Naive thymus-derived CD4-positive, alpha-beta T cell (primary cell): ENCODE measurements at places on chromosomes 5 and 9. TPM values are rescaled to one million over a fixed set of nuclear protein-coding genes. Genes with fewer than 3 reads are reported as not detected.

Gene GABBR2
- total RNA-seq = not detected in 2 replicates

DNA sequence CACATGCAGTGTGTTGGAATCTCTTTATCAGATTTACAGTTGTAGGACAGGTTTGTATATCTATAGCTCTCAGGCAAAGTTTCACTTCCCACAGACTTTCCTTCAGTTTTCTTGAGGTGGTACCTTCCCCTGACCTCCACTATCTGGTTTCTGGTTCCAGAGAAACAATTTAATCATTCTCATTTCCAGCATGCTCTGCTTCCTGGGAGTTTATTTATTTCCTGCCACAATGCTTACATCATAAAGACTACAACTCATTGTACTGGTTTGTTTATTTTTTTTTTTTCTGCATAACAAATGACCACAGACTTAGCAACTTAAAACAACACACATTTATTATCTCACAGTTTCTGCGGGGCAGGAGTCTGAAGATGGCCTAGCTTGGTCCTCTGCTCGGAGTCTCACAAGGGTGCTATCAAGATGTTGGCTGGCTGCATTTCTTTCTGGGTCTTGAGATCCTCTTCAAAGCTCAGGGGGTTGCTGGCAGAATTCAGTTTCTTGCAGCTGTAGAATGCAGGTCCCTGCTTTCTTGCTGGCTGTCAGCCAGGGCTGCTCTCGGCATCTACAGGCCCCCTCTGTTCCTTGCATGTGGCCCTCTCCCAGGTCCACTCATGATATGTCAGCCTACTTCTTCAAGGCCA, 247.7 kb downstream of the ENC1 start:
- H3K4me1 ChIP-seq = no peaks in the 10 kb centered on the region
- DNase-seq = no peak
- H3K27me3 ChIP-seq = no peaks in the 10 kb centered on the region
- H3K36me3 ChIP-seq = no peaks in the 10 kb centered on the region

DNA sequence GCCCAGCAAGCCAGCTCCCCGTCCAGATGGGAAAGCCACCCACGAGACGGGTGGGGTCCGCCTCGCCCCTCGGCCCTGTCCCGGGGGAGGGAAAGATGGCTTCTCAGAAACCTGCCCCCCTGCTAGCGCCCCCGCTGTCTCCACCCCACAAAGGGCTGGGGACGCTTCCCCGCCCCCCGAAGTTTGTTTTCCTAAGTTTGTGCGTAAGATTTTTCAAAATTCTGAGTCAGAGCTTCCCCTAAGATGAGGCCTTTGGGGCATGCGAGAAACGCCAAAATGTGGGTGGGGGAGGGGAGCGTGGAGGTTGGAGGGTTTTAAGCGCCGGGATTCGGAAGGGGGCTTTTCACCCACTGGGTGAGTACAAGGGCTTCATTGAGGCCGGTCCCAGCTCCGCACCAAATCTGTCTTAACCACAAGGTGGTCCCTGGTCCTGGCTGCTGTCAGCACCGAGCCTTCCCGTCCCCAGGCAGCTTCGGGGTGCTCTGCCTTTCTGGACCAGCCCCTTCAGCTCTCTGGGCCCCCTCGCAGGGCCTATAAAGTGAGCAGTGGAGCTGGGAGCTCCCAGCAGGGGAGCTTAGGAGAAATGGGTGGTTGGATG, 32.3 kb downstream of the PRRX2 start:
- no peaks in the 10 kb centered on the region for H3K4me1 ChIP-seq
- no peak overlapping the region for H3K4me3 ChIP-seq
- no peak for DNase-seq
- no peak overlapping the region for H3K27ac ChIP-seq
- H3K27me3 ChIP-seq = no peaks in the 10 kb centered on the region
- no peaks in the 10 kb centered on the region for H3K36me3 ChIP-seq

DNA sequence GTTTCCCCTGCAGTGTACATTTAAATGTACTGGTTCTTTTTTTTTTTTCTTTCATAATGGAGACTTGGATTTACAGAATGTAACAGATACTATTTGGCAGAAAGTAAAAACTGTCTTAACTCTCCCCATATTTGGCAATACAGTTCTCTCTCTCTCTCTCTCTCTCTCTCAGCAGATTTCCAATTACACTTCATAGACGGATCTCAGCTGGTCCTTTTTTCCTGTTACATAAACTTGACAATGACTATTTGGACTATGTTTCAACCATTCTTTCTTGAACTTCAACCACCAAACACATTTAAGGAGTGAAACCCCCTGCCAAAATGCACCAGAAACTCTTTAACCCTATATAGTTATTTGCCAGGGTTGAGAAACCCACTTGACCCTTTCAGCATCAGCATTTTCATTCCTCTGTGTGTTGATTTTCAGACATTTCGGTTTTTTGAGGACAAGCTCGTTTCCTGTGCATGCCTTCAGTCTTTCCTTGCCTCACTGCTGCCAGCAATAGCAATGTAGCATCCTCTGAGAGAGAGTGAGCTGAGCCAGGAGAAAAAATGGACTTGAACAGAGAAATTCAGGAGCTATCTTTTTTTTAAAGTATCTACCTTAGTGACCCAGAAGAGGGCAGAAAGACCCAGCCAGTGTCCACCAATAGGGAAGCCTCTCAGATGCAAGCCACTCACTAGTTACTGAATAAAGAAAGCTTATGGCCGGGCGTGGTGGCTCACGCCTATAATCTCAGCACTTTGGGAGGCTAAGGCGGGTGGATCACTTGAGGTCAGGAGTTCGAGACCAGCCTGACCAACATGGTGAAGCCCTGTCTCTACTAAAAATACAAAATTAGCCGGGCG, 26.0 kb upstream of the GNA14 start:
- no peak for DNase-seq
- H3K27me3 ChIP-seq = no peaks in the 10 kb centered on the region
- no peaks in the 10 kb centered on the region for H3K4me1 ChIP-seq
- H3K36me3 ChIP-seq = no peaks in the 10 kb centered on the region

Gene BSPRY
- total RNA-seq = not detected

- no peak overlapping the region for H3K4me3 ChIP-seq
Measured at GRCh38 chr5:100584069-100584468, 48.9 kb downstream of the FAM174A start.

DNA sequence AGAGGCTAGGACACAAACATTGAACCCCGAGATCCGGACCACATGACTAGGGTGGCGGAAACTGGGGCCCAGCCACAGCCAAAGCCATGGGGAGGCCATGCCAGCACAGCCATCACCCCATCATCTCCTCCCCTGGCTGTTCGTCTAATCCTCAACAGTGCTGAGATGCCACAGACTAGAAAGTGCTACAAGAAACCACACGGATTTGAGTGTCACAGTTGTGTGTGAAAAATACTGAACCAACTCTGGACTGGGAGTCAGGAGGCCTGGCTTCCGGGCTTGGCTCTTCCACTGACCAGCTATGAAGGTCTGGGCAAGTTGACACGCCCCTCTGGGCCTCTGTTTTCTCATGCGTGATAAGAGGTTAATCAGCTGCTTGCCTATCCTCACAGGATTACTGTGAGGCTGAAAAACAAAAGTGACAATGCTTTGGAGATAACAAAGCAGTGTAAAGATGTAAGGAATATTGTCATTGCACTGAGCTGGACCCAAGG, 38.8 kb upstream of the SHB start:
- no peaks in the 10 kb centered on the region for H3K4me1 ChIP-seq
- no peaks in the 10 kb centered on the region for H3K36me3 ChIP-seq
- no peak overlapping the region for H3K27ac ChIP-seq

DNA sequence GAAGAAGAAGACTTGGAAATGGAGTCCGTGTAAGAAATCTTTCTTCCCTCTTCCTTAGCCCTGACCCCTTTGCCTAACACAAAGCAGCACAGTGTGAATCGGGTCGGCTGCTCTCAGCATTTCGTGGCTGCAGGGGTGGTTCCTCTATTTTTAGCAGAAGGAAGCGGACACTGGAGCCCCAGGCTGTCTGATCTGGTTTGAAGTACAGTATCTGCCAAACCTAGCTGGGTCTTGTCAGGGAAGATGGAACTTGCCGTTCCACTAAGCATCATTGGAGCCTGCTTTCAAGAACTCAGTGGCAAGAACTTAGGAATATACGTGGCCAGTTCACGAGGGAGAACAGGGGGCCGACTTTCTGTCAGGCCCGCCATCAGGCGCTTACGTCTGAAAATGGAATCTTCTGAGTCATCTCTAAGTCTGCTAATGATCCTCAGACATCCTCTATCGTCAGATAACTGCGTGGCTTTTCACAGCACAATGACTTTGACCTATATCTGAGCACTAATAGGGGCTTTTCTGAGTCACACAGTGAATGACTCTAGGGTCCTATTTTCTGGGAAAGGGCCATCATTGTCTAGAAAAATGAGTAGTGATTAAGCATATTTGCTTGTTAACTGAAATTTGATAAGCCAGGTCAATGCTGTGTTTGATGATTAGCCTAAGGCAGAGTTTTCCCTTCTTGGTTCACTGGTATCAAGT, 43.3 kb upstream of the NCS1 start:
- H3K4me1 ChIP-seq = peaks cover 55% of the 10 kb centered on the region
- no peaks in the 10 kb centered on the region for H3K27me3 ChIP-seq
- H3K36me3 ChIP-seq = peaks cover 4% of the 10 kb centered on the region
- peak; percentile 41 for DNase-seq
- peak overlapping the region; percentile 66 for H3K27ac ChIP-seq

Gene GTF2H2
- total RNA-seq = 54.4 TPM

Gene TLR4
- total RNA-seq = 3.5 TPM

- DNase-seq = no peak
- H3K27ac ChIP-seq = no peak overlapping the region
- H3K4me1 ChIP-seq = no peaks in the 10 kb centered on the region
- no peaks in the 10 kb centered on the region for H3K27me3 ChIP-seq
- no peak overlapping the region for H3K4me3 ChIP-seq
- H3K36me3 ChIP-seq = peaks cover 34% of the 10 kb centered on the region
Measured at GRCh38 chr9:71741926-71742648, 26.2 kb downstream of the CEMIP2 start.

DNA sequence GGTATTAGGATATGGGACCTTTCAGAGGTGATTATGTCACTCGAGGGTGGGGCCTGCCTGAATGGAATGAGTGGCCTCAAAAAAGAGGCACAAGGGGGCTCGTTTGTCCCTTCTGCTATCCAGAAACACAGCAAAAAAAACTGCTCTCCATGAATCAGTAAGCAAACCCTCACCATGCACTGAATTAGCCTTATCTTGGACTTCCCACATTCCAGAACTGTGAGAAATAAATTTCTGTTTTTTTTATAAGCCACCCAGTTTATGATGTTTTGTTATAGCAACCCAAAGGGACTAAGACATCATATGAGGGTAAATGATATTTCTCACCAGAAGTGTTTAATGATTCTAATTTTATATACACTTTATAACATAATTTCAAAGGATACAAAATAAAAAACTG, 476.6 kb upstream of the EDIL3 start:
- no peaks in the 10 kb centered on the region for H3K36me3 ChIP-seq
- no peaks in the 10 kb centered on the region for H3K27me3 ChIP-seq
- DNase-seq = no peak

GRCh38 chr9:85743275-85744128, 1.7 kb upstream of the AGTPBP1 start:
- H3K4me3 ChIP-seq = no peak overlapping the region
- no peak for DNase-seq
- no peaks in the 10 kb centered on the region for H3K36me3 ChIP-seq
- H3K4me1 ChIP-seq = no peaks in the 10 kb centered on the region
- no peaks in the 10 kb centered on the region for H3K27me3 ChIP-seq
- H3K27ac ChIP-seq = no peak overlapping the region

DNA sequence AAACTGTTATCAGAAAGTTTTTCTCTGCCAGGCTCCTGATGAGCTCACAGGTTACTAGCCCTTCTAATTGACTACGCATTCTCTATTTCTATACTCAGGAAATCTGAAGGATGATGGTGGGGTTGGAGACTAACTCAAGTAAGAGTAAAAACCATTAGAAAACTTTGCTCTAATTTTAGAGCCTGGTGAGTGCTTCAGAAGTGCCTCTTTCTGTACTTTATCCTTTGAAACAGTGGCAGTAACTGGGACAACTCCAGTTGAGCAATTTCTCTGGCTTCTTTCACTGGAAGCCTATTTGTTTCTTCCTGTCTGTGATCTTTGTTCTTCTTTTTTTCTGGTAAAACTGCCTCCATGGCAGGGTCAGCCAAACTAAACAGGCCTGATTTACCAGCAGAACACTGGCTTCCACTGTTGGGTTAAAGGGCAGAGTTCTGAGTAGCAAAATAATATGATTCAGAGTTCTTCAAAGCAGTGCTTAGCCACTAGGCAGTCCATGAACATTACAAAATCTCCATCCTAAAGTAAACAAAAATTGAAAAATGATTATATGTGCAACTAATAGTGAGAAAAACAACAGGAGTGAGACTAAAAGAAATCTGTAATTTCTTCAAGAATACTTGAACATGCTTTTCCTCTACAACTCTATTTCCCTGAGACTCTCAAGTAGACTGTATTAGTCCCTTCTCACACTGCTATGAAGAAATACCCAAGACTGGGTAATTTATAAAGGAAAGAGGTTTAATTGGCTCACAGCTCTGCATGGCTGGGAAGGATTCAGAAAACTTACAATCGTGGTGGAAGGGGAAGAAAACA, 79.8 kb downstream of the MROH2B start:
- H3K4me3 ChIP-seq = no peak overlapping the region
- no peaks in the 10 kb centered on the region for H3K4me1 ChIP-seq
- no peaks in the 10 kb centered on the region for H3K27me3 ChIP-seq
- H3K36me3 ChIP-seq = no peaks in the 10 kb centered on the region
- no peak for DNase-seq

GRCh38 chr9:120886490-120886967, 9.5 kb upstream of the PHF19 start:
- no peak for DNase-seq
- no peak overlapping the region for H3K4me3 ChIP-seq
- no peaks in the 10 kb centered on the region for H3K27me3 ChIP-seq
- H3K36me3 ChIP-seq = no peaks in the 10 kb centered on the region
- peaks cover 43% of the 10 kb centered on the region for H3K4me1 ChIP-seq

- no peaks in the 10 kb centered on the region for H3K4me1 ChIP-seq
- H3K4me3 ChIP-seq = no peak overlapping the region
- H3K27me3 ChIP-seq = peaks cover 7% of the 10 kb centered on the region
- no peaks in the 10 kb centered on the region for H3K36me3 ChIP-seq
Measured at GRCh38 chr9:77014597-77015263, 4.7 kb upstream of the FOXB2 start.

Gene CTNND2
- total RNA-seq = not detected

Gene AK8
- total RNA-seq = 0.10 and 0.36 TPM in 2 replicates

GRCh38 chr5:32753051-32753450, 41.9 kb downstream of the NPR3 start:
- no peaks in the 10 kb centered on the region for H3K27me3 ChIP-seq
- no peak overlapping the region for H3K4me3 ChIP-seq
- DNase-seq = no peak
- H3K4me1 ChIP-seq = no peaks in the 10 kb centered on the region
- no peak overlapping the region for H3K27ac ChIP-seq

Gene TRIM52
- 71.6 TPM for total RNA-seq

DNA sequence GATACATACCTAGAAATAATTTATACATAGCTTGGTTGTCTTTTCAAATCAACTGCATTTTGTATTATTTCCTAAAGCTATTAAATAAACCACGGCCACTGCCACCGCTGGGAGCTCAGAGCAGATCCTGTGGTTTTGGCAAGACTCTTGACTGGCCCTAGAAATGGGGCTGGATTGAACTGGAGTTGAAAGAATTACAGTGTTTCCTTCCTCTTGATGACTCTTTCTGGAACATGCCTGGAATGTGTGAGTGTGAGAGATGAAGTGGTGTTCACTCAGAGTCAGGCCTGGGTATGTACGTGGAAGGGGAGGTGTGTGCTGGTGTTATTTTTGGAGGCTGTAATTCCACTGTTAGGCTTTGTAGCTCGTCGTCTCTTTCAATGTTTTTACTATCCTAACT, 45.9 kb downstream of the TEK start:
- H3K4me3 ChIP-seq = no peak overlapping the region
- no peaks in the 10 kb centered on the region for H3K4me1 ChIP-seq
- no peak overlapping the region for H3K27ac ChIP-seq
- DNase-seq = no peak
- H3K27me3 ChIP-seq = no peaks in the 10 kb centered on the region

Gene ZBTB5
- 16.8 TPM for total RNA-seq
